Stimulated activated CD4-positive, alpha-beta T cell treated with anti-CD3 and anti-CD28 coated beads, Interleukin-12 subunit alpha, Interleukin-12 subunit beta, amount 100 ng/mL, for 24 hours (primary cell): ENCODE measurements at places on chromosomes 12 and 14.

DNA sequence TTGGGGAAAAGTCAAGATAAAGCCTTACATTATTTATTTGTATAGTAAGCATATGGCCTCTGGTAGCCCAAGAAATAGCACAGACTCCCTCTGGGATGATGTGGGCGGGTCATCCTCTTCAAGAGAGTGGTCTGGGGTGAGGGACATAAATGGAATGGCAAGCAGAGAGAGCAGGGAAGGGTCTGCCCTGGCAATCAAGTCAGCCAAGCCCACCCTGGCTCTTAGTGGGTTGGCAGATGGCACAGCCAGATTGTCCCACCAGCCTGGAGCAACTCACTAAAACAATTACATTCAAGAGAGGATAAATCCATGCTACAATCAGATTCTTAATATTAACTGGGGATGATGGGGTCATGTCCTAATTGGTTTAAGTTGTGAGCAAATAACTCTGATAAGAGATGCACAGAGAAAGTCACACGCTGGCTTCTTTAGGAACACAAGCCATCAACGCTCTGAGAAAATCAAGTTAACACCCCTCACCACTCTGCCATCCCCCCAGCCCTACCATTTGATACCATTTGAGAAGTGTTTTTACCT, 2.8 kb upstream of the PELI2 start:
- no peak for DNase-seq

GRCh38 chr12:86376052-86376451, 119.9 kb upstream of the MGAT4C start:
- no peak for DNase-seq

DNA sequence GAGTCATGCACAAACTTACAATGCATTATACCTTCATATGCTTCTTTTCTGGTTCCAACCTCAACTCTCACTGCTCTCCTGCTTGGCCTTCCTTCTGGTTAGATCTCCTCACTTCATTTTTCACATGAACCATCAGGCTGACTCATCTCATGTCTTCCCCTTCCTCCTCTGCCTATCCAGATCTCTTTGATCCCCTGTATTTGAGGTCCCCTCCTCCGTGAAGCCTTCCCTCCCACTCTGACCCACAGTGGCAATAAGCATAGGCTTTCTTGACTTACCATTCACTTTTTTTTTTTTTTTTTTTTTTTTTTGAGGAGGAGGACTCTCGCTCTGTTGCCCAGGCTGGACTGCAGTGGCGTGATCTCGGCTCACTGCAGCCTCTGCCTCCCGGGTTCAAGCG, 14.7 kb upstream of the ASIC1 start:
- no peak for DNase-seq

DNA sequence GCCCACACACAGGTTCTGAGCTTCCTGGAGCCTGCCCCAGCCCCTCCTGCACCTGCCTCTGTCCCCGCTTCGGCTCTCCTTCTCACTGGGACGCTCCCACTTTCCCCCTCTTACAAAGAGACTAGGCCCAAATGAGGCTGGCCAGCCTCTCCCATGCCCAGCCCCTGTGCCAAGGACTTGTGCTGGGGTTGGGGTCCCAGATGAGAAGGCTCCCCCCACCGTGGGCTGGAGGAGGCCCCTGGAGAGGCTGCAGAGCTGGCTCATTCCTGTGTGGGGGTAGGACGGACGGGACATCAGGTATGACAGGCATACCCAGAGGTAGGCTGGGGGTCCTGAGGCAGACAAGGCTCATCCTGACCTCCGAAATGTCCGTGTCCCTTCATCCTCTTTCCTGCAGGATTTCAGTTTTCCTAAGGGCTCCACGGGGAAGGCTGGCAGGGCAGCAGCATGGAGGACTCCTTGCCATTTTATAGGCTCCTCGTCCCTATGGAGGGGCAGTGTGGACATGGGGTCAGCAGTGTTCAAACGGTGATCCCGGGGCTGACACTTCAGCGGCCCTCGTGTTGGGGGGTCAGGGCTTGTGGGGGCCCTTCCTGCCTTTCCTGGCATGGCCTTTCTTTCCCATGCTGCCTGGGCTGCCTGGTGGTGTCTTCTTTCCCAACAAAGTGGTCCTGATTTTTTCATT, 49.1 kb upstream of the MEG3 start:
- DNase-seq: no peak

- DNase-seq: no peak
Measured at GRCh38 chr12:68769941-68770340, 24.0 kb downstream of the SLC35E3 start.

GRCh38 chr12:119684711-119685369, 16.9 kb downstream of the PRKAB1 start:
- no peak for DNase-seq

GRCh38 chr12:39095636-39096330, 190.4 kb upstream of the CPNE8 start:
- no peak for DNase-seq

DNA sequence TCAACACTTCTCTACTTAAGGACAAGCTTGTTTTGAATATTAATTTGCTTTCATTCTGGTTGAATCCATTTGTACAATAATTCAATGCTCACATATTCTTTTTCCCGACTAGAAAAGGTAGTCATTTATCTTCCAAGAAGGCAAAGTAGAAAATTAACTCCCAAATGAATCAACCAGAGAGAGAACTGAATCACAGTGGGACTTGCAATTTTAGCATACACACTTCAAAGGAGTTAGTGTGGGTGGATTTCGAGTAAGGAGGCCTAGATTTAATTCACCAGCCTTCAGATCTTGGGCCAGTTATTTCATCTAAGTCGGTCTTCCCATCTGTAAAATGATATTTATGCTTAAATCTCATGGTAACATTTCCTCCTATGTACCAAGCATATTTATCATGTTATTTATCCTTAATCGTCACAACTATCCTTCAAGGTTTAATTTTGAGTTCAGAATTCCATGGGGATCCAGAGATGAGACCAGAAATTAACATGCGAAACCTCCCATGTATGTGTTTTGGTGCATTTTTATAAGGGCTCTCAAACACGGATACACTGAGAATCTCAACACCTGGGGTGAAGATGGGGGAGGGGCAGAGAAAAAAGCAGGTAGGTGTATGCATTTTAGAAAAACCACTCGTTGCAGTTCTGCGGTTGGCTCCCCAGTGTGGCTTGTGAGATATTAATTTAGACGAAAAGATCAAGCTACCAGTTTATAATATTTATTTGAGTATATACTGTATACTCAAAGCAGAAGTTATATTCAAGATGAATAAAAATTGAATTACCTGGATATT, 38.9 kb upstream of the IL22 start:
- no peak for DNase-seq

DNA sequence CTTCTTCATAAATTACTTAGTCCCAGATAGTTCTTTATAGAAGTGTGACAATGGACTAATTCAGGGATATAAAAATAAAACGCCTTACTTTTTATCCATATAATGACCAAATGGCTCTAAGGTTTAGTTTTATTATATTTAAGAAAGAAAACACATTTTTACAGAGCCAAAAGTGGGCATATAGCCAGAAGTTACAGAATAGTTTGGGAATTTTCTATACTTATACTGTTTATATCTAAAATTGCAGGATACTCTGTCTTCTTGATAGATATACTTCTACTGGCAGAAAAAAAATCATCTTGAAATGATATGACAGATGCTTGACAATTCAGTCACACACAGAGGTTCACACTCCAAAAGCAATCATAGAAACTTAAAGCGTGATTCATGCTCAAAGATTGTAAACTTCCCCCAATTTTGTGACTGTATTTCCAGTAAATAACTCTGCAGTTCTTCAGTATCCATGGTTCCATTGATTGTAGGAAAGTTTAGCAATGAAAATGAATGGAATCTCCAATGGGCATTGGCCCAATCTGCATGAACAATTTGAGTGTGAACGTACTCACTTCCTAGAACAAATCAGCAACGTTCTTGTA, 307.8 kb downstream of the NOVA1 start:
- DNase-seq: no peak

GRCh38 chr12:42166501-42166900, 21.8 kb upstream of the GXYLT1 start:
- DNase-seq: no peak

GRCh38 chr12:127270193-127270592, 996.8 kb upstream of the TMEM132C start:
- DNase-seq: no peak

DNA sequence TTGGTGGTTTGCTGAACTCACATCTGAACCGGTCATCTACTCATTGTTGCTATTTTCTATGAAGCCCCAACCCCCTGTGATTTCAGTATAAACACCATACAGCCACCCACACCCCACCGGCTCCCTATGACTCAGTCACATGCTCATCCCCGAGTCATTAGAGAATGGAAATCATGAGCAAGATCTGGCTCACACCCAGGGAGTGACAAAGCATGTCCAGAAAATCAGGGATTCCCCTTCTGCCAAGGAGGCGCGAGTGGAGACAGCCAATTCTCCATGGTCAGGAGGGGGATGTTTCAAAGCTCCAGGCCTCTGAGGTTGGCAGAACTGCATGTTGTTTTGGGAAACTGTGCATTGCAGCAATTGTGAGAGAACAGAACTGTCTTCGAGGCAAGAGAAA, 657.5 kb upstream of the TBX3 start:
- no peak for DNase-seq

GRCh38 chr12:112066566-112066965, 42.0 kb downstream of the NAA25 start:
- no peak for DNase-seq

- no peak for DNase-seq
Measured at GRCh38 chr12:84375449-84376170, 537.0 kb downstream of the SLC6A15 start.

DNA sequence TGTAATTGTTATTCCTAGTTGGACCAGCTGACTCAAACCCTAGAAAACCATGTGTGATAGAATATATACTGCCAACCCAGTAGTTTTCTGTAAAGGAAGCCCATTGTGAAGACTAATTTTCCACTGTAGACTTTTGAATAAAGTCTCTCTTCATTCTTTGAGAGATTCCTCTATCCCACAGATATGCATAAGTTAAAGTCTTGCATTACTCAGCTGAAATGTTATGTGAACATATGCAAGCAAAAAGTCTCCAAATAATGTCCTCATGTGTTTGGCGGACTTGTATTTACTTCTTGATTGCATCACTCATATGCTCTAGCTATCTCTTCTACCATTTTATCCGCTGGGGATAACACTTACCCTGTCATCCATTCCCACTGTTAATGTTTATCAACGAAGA, 35.1 kb upstream of the OTOGL start:
- DNase-seq: no peak

DNA sequence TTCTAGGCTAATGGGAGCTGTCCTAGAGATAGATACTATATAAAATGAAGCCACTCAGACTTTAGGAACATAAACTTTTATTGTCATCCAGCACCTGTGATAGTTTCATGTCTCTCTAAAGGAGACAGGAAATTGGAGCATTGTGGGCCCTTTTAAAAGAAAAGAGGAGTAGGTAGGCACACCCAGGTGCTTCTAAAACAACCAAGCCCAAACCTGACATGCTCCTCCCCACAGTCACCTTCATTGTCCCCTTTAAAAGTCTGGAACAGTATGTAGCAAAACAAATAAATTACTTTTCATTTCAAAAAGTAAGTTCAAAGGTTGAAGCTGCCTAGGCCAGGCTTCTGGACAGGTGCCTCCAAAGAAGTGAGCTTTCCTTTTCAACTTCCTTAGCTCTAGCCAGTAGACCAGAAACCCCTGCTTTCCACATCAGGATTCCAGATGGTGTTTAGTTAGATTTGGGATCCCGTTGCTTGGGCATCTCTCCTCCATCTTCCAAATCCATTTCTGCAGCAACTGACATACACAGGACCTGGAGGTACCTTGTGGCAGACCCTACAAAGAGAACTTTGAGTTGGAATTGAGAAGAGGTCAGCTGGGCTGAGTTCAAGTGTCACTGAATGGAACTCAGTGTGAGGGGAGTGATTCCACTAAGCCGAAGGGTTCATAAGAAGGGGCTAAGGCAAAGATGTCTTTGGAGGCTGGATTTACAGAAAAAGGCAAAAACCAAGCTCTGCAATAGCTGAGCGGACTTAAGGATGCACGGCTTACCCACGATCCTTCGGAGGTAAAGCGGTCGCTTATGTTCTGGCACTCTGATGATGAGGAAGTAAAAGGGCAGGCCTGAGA, 6.9 kb downstream of the OXA1L start:
- no peak for DNase-seq

DNA sequence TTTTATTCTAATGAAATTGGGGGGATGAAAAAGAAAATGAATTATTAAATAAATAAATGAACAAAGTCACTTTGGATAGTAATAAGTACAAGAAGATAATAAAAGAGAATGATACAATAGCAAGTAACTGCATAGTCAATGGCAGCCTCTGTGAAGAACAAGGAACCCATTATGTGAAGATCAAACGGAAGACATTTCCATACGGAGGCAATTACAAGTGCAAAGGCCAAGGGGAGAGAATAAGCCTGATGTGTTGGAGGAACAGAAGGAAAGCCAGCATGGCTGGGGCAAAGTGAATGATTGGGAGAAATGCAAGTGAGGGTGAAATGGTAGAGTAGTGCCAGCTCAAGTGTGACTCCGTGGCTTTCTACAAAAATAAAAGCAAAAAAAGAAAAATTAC, 43.9 kb upstream of the CHPT1 start:
- DNase-seq: no peak

DNA sequence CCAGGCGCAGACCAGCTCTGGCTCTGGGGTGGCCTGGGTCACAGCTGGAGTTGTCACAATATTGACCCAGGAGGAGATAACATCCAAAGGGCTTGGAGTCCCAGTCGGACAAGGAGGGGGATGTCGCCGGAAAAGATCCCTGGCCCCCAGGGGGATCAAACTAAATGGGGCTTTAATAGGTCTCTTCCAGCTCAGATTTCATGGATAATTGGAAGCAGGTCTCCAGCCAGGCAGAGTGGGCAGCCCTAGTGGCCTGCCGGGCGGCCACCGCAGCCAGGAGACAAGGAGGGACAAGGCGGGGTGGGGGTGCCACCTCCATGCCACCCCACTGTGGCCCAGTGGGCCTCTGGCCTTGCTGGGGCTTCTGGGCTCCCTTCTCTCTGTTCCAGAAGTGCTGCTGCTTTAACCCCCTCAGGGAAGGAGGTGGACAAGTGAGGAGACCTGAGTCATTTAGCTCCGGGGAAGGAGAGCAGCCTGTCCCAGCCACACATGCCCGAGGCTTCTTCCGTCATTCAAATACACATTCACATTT, 23.1 kb upstream of the PGF start:
- DNase-seq: no peak

DNA sequence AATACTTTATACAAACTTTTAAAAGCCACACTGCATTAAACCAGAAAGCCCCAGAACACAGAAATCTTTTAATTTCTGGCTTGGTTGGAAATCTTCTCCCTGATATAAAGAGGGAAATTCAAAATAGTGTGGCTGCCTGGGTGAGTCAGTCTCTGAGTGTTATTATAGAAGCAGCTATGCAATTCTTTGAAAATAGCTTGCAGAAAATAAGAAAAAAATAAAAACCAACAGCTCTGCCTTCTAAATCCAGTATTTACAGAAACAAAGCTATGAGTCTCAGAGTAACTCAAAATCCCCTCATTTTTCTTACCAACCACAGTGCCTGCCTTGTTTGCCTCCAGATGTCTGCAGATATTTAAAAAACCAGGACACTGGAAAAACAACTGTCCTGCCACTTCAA, 68.6 kb upstream of the FERMT2 start:
- DNase-seq: no peak

DNA sequence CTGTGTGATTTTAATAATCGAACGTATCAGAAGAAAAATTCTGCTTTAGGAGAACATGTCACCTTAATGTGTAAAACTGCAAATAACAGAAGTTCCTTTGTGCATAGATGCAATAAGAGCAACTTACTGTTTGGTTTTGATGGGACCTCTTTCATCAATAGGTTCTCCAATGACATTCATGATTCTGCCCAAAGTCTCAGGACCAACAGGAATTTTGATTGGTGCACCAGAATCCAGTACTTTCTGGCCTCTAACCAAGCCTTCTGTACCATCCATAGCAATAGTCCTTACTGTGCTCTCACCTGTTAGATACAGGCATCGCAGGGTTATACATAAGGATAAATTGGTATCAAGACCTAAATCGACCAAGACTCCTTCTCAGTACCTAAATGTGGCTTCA, 1.1 kb downstream of the ATP5F1B start:
- DNase-seq: no peak
